ENCODE measurements at places on chromosomes 6 and 20. TPM values are rescaled to one million over a fixed set of nuclear protein-coding genes. Genes with fewer than 3 reads are reported as not detected.

SCRT2 gene
- total RNA-seq = not detected

ANKRD66 gene
- not detected for total RNA-seq

ISM1 gene
- 0.64 TPM for total RNA-seq

SGK2 gene
- 0.64 TPM for total RNA-seq

MOG gene
- total RNA-seq = not detected

SLC13A3 gene
- total RNA-seq = 1.6 TPM

ZC2HC1B gene
- not detected for total RNA-seq

SHLD1 gene
- 0.97 TPM for total RNA-seq

CLPSL2 gene
- not detected for total RNA-seq

ZNF165 gene
- total RNA-seq = 0.86 TPM

HLA-DQB1 gene
- not detected for total RNA-seq

Measured in fibroblast of villous mesenchyme (primary cell).